ENCODE measurements at places on chromosomes 1 and 21.

DNA sequence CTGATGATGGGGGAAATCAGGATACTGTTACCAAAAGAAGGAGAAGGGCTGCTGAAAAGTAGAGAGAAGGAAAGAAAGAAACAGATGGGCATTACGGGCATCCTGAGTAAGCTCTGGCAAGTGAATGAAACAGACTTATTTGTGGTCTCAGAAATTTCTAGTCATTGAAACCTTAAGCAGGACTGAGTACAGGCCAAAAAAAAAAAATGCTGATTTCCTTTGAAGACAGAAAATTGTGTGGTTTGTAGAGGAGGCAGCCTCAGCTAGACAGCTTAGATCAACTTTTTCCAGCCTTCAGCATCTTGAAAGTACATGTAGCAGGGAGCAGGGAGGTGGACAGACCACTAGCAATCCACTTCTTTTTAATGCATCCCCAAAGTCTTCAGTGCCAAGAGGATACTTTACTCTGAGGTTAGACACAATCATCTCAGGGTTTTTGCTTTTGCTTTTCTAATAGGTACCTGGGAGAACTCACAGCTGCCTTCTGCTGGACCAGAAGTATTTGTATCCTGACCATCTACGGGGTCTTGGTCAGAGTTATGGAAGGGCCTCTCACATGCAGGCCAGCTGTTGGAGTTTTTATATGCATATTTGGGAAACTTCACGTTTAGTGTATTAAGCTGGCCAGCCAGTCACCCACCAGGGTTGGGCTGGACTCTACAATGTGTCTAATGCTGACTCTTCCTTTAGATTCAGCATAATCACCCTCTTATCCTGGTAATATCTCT lies 10.6 kb upstream of the CAPZB start:
- peak; percentile 57 for DNase-seq

DNA sequence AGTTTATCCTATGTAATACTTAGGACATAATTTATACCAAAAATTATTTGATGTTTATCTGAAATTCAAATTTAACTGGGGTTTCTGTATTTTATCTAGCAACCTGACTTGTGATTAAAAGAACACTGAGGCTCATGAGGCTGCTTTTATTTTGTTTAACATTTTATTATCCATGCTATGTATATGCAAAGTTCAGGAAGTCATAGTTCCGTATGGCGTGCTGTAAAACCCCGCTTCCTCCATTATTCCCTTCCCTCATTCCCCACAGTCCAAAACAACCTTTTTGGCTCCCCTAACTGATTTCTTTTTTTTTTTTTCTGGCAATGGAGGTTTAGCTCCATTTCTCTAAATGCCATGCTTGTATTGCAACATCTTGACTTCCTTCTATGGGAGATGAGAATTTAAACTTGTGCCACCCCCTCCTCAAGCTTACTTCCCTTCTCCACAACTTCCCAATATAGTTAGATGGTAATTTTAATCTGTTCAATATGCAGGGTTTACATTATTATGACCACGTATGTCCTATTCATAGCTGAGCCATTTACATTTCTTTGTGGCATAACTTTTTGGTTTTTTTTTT lies 138.0 kb upstream of the DNAH14 start:
- no peak for DNase-seq

GRCh38 chr1:174040387-174040786 lies 18.2 kb upstream of the RC3H1 start:
- DNase-seq: peak; percentile 92

DNA sequence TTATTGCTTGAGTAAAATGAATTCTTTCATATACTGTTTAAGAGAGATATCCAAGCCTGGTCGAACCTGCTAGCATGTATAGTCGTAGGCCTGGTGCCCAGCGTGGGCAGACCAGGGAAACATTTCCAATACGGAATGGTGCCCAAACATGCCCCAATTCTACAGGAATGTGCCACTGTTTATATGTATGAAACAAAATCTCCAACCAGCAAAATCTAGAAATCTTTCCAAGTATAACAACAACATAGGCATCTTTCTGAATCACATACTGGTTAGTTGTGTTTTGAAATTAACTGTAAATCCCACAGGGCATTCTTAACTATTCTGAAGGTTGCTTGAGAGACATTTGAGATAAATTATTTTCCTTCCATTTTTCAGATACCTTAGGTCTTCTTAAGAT lies 17.0 kb upstream of the ABCD3 start:
- no peak for DNase-seq

DNA sequence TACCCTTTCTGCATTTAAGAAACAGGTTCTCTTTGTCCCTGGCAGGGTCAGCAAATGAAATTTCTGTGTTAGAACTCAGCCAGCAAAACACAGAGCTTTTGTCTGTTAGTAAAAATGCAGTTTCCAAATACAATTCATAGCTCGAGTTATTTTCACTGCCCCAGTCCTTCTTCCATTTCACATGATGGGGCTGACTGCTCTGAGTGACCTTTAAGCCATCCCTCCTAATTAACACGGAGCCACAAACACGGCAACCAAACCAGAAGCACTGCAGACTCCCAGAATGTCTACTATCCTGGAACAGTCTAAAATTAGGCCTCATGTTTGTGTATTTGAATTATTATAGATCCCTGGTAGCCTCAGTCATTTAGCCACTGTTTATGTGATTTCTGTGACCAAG lies 99.1 kb upstream of the RGS4 start:
- DNase-seq: no peak

DNA sequence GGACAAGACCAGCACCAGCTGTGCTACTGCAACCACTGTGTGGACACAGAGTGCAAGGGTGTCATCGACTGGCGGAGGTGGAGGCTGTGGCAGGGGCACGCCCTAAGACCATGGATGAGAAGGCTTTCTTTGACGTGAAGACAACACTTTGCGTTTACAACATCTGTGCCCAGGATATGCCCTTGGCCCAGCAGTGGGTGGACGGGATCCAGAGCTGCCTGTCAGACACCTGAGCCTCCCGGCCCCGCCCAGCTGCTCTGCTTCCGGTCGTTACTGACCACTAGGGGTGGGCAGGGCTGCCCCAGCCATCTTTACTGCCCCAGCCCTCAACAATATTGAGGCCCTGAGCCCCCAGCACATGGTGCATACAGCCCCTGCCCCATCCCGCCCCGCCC lies 21.4 kb upstream of the NPPB start:
- no peak for DNase-seq

GRCh38 chr1:47187926-47188250 lies 1.9 kb downstream of the PDZK1IP1 start:
- DNase-seq: no peak

- DNase-seq: no peak
Observed at GRCh38 chr21:15414057-15414456, 315.7 kb upstream of the USP25 start.

- DNase-seq: peak; percentile 64
Observed at GRCh38 chr1:42767510-42768000, 506 bp downstream of the C1orf50 start.

- DNase-seq: no peak
Observed at GRCh38 chr1:101971304-101971703, 25.4 kb downstream of the OLFM3 start.

- no peak for DNase-seq
Observed at GRCh38 chr1:45723248-45723930, 27.1 kb downstream of the IPP start.

- no peak for DNase-seq
Observed at GRCh38 chr1:30753660-30754123, 3.9 kb downstream of the LAPTM5 start.

GRCh38 chr1:88708011-88708410 lies 23.9 kb downstream of the PKN2 start:
- DNase-seq: no peak

DNA sequence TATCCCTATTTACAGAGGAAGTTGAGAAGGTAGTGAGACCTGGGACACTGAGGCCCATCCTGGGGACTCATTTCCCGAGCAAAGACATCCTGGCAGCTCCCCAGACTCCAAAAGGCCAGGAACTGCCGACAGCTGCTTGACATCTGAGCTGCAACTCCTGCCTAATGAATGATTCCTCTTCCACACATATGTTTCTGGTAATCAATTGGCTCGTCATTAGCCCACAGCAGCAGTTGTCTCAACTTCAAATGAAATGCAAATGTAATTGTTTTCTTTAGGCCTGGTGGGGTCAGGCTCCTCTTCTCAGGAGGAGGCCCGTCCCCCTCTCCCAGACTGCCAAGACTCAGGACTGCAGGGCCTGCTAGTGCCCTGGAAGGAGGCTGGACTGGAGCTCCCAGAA lies 61.8 kb upstream of the DISP3 start:
- DNase-seq: peak; percentile 92

GRCh38 chr1:241985787-241986186 lies 13.1 kb downstream of the MAP1LC3C start:
- peak; percentile 53 for DNase-seq

DNA sequence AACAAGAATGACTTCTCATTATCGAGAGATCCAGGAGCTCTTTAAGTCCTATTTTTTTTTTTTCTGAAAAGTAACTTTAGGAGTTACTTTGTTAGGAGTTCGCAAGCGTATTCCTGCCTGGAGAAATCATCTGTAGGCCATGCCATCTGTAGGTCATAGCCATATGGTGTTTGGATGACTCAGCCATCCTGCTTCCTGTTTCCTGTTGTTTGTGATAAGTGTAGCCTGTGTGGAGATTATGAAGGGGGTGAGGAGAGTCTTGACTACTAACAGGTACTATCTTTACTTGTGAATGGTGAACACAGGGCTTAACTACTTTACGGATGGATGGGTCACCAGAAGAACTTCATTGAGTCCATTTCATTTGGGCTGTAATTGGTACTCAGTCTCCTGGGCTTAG lies 327.2 kb downstream of the PTPRU start:
- DNase-seq: peak; percentile 48

- DNase-seq: no peak
Observed at GRCh38 chr1:235697508-235697907, 47.9 kb upstream of the GNG4 start.

DNA sequence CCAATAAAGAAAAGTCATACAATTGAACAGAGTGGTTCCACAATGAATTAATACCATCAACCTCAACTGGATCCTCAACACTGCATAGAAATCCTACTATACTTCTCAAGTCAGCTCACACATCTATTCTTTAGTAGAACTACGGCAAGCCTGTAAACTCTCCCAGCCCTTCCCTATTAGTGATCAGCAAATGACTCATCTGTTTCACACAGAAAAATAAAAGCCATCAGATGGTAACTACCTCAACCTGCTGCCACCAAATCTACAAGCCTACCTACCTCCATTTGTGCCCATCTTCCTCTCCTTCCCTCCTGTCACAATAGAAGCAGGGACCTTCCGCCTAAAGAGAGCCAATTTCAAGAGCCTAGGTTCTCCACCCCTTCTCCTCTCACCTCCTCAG lies 63.6 kb downstream of the DMAP1 start:
- no peak for DNase-seq

- DNase-seq: no peak
Observed at GRCh38 chr1:20148571-20149500, 9.7 kb downstream of the PLA2G2F start.

DNA sequence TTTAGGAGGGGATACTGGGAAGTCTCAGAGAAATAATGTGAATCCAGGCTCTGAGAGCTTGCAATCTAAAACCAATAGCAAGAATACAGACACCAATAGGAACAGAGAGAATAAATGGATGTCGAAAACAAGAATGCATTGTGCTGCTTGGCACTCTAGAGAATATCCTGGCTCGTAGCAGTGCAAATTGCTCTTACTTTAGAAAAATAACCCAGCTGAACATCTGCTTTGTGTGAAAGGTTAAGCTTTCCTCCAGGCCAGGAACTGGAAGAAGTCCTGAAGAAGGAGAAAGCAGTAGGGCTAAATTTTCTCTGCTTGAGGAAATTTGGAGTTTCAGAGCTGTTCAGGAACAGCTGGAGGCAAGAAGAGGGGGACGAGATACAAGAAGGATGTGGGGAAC lies 382.3 kb downstream of the HHIPL2 start:
- DNase-seq: no peak

- peak; percentile 94 for DNase-seq
Observed at GRCh38 chr1:41919764-41920397, 1.2 kb upstream of the HIVEP3 start.

DNA sequence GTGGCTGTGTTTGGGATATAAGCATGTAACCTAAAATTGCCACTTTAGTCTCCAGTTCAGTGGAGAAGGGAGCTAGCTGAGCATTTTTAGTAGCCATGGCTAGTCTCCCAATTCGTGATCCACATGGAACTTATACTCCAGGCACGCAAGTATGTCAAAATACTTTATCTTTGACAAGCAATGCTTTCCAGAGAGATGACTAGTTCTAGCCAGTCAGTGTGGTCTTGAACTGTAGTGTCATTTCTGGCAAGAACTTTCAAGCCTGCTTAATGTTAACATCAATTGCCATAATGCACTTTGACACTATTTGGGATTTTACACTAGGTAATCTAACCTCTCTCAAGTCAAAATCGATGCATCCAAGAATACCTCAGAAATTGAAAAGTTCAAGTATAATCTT lies 660.0 kb downstream of the PTPRC start:
- DNase-seq: no peak

DNA sequence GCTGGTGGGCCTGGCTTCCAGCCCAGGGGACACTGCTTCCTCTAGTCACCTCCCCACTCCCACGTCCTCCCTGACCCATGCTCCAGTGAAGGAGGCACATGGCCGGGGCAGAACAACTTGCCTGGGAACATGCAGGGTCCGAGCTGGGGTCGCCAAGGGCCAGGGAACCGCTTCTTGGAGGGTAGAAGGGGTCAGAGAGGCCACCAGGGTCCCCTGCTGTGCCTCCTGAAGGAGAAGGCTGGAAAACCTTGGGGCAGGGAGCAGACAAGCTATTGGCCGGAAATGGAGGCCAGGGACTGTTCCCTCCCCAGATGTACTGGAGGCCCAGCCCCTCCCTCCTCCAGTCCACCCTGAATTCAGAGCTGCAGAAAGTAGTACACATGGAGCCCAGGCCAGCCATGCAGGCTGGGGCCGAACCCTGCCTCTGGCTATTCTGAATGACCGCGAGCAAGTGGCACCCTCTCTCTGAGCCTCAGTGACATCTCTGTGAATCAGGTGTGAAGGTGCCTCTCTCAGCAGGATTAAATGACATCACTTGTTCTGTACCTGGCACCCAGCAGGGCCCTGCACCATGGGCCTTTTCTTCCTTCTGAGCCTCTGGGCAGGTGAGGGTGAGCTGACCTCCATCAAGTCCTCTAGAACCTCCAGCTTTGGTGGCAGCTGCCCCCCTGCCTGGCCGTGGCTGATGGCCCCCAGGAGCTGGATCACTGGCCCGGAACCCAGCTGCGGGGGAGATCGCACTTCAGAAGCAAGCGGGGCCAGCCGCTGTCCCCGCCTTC lies 15.7 kb downstream of the SPOCD1 start:
- DNase-seq: no peak

DNA sequence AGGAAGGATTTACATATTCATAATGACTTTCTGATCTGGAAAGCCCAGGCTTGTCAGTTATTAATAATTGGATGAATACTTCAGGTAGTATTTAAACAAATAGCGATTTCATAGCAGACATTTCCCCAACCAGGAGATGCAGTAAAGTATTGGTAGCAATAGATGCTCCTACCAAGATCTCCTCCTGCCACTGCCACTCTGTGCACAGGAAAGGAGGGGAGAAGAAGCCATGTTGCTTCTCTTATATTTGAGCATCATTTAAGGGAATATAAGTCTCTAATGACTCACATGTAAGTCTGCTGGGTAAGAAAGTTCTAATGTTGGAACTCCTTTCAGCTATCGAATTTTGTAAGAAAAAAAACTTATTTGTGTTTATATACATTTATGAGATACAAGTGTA lies 420 bp upstream of the IFI16 start:
- no peak for DNase-seq

- DNase-seq: no peak
Observed at GRCh38 chr1:229030630-229031029, 240.3 kb upstream of the RAB4A start.
